ENCODE measurements at places on chromosomes 13 and 19.
A peak's percentile ranks its signal among the peaks of the same experiment; 100 is the strongest.

DNA sequence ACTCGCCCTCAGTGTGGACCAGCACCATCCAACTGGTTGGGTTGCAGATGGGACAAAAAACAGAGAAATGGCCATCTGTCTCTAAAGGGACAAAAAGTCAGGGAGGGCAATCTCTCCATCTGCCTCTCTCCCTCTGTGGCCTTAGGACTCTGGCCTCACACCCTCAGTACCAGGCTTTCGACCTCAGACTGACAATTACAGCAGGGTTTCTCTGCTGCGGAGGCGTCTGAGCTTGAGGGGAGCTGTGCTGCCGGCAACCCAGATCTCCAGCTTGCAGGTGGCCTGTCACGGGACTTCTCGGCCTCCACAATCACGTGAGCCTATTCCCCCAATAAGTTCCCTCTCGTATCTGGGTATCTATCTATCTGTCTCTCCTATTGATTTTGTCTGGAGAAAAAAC lies 27.7 kb downstream of the MLLT1 start:
- no peak for DNase-seq

GRCh38 chr13:95896301-95896700 lies 156.9 kb downstream of the UGGT2 start:
- DNase-seq: peak; percentile 16

GRCh38 chr19:44878120-44878865 lies 12.8 kb upstream of the TOMM40 start:
- DNase-seq: no peak

DNA sequence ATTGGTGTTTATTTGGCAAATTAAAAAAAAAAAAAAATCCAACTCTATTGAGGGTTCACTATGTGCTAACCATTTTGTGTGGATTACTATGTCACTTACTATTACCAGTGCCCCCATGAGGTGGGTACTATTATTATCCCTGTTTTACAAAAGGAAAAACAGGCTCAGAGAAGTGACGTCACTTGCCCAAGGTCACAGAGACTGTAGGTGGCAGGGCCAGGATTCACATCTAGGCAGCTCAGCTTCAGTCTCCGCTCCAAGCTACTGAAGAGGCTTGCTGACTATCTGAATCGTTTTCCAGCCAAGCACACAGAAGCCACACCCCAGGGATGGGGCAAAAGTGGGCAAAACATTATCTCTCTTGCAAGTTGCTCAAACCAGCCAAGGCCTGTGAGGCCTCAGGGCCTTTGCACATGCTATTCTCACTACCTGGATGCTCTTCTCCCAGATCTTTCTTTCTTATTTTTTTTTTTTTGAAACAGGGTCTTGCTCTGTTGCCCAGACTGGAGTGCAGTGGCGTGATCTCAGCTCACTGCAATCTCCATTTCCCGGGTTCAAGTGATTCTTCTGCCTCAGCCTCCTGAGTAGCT lies 4.8 kb upstream of the ANGPTL8 start:
- DNase-seq: no peak

DNA sequence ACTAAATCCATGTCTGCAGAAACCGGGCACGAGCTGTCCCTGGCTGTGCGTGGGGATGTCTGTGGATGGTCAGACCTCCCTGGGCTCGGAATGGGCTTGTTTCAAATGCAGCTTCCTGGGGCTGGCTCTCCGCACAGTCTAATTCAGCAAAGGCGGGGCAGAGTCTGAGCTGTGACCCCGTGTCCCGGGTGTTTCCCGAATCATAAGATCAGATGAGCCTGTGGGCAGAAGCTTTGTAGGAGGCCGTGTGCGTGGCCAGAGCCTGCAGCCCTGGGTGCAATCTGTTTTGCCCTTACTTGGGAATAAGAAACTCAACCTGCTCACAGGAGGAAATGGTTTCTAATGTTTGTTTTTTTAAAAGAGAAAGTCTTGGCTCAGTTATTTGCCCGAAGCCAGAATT lies 13.9 kb upstream of the GNA11 start:
- DNase-seq: peak; percentile 80

- no peak for DNase-seq
Measured at GRCh38 chr13:79404361-79404760, 1.7 kb downstream of the RBM26 start.

- DNase-seq: no peak
Measured at GRCh38 chr19:2326699-2327360, 1.6 kb downstream of the LSM7 start.

All from renal cortical epithelial cell (primary cell).